ENCODE measurements at places on chromosomes 7 and 10. TPM values are rescaled to one million over a fixed set of nuclear protein-coding genes. Genes with fewer than 3 reads are reported as not detected.

Gene PGAM2
- total RNA-seq: 0.34 TPM

Gene TMEM139
- 0.29 TPM for total RNA-seq

- DNase-seq: no peak
- no peak overlapping the region for H3K4me3 ChIP-seq
- H3K27ac ChIP-seq: no peak overlapping the region
These were observed 145.1 kb downstream of the NRP1 start for GRCh38 chr10:33189363-33189762.

Gene NKX1-2
- not detected for total RNA-seq

GRCh38 chr7:69109879-69110278, 488.4 kb upstream of the AUTS2 start:
- no peak overlapping the region for H3K27ac ChIP-seq
- H3K4me1 ChIP-seq: no peaks in the 10 kb centered on the region
- H3K27me3 ChIP-seq: no peaks in the 10 kb centered on the region
- DNase-seq: no peak
- H3K4me3 ChIP-seq: no peak overlapping the region
- no peaks in the 10 kb centered on the region for H3K36me3 ChIP-seq

- no peak overlapping the region for H3K27ac ChIP-seq
- no peaks in the 10 kb centered on the region for H3K36me3 ChIP-seq
- H3K4me3 ChIP-seq: no peak overlapping the region
- DNase-seq: no peak
These were observed 74.0 kb downstream of the WNT2 start for GRCh38 chr7:117248829-117249228.

DNA sequence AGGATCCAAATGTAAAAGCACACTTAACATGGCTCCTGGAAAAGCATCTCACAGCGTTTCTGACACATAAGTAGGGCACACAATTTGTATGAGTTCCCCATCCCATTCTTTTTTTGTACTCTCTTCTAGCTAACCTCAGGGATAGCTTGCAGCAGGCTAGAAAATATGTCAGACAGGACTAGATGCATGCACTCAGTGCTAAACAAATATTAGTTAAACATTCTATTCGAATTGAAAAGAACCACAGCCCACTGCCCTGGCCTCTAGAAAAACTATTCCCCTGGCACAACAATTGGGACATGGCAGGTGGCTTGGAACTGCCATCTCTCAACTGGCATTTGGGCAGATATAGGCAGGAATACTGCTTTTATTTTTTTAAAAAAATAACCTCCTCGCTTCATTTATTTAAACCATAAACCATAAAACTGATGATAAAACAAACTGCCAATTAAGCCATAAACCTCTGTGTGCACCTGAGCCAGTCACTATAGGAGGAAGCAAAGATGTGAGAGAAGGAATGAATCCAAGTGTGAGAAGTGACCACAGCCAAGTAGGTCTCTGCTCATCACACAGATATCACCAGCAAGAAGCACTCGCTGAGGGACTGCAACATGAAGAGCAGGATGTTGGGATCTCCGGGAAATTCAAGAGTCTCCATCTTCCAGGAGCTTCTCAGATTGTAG, 394.1 kb downstream of the NEBL start:
- DNase-seq: no peak
- no peak overlapping the region for H3K4me3 ChIP-seq
- H3K27ac ChIP-seq: no peak overlapping the region

GRCh38 chr7:105743351-105744090, 132.9 kb downstream of the ATXN7L1 start:
- DNase-seq: no peak
- H3K4me1 ChIP-seq: peaks cover 5% of the 10 kb centered on the region
- H3K27ac ChIP-seq: no peak overlapping the region
- H3K27me3 ChIP-seq: peaks cover 2% of the 10 kb centered on the region
- H3K4me3 ChIP-seq: no peak overlapping the region
- no peaks in the 10 kb centered on the region for H3K36me3 ChIP-seq

- peak overlapping the region; percentile 69 for H3K4me3 ChIP-seq
- DNase-seq: no peak
- H3K36me3 ChIP-seq: peaks cover 10% of the 10 kb centered on the region
- H3K27ac ChIP-seq: peak overlapping the region; percentile 39
These were observed 27.0 kb downstream of the TASOR2 start for GRCh38 chr10:5711642-5712041.

DNA sequence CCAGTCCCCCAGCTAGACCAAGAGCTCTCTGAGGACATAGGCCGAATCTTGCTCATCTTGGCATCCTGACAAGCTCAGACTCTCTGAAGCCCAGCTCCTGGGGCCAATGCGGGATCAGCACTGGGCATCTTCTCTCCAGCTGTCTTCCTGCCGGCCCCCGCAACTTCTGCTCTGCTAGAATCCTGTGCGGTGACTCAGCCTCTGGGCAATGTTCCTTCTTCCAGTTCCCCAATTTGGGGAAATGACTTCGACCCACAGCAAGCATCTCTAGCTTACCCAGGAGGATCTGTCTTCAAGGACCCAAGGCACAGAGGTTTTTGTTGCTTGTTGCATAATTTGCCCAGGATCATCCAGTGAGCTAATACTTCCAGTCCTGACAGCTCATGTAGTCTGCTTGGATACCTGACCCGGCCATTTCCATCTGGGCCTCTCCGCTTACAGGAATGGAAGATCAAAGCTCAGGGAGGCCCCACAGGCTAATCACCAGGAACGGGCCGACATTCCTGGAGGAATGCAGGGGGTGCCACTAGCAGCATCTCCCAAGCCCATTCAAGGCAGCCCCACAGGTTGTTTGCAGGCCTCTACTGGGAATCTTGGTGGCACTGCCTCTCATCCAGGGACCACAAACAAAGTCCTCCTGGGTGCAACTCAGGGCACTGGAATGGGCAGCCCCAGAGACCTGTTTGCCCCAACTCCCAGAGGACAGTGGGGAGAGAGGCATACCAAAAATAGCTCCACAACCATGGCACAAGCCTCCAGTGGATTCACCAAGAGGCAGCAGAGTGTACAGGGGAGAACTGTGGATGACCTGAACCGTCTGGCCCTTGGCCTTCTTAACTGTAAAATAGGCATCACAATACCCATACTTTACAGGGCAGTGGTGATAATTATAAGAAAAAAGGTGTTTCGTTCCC, 151.9 kb downstream of the NEURL1 start:
- H3K36me3 ChIP-seq: no peaks in the 10 kb centered on the region
- H3K4me1 ChIP-seq: no peaks in the 10 kb centered on the region
- no peak for DNase-seq
- no peak overlapping the region for H3K27ac ChIP-seq

GRCh38 chr7:25864511-25864910, 287.5 kb upstream of the NFE2L3 start:
- no peak overlapping the region for H3K27ac ChIP-seq
- H3K4me3 ChIP-seq: no peak overlapping the region
- peaks cover 7% of the 10 kb centered on the region for H3K36me3 ChIP-seq
- peaks cover 77% of the 10 kb centered on the region for H3K27me3 ChIP-seq

DNA sequence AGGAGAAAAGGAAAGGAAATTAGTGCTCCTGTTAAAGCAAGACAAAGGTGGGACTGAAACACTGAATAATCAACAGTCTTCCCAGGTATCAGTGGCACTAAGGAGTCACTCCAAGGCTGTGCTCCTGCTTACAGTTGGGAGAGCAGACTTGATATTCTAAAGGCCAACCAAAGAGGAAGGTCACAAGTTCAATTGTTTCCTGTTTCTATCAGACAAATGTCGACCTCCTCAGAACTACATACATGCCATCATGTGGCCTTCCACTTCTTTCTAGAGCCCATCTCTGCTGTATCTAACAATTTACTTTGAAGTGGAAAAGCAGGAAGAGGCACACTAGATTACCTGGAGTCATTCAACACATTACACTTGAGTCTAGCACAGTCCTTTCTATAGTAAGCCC, 3.4 kb downstream of the ZNF239 start:
- no peak for DNase-seq
- H3K27ac ChIP-seq: no peak overlapping the region
- no peaks in the 10 kb centered on the region for H3K27me3 ChIP-seq
- H3K36me3 ChIP-seq: peaks cover 25% of the 10 kb centered on the region

Gene NODAL
- not detected for total RNA-seq

DNA sequence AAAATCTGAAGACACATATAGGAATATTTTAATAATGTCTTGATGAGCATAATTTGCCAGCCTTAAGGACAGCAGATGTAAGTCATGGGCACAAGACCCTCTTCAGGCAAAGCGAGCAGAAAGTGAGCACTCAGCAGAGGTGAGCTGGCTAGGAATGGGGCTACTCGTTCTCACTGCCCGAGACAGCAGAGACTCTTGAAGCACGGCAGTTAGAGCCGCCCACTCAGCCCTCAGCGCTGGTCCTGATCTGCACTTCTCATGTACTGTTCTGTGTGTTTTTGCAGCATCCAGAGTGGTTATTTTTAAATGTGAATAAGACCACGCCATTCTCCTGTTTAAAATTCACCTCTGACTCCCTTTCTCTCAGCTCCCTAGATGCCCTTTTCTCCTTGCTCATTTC, 65.3 kb downstream of the GFRA1 start:
- H3K4me1 ChIP-seq: no peaks in the 10 kb centered on the region
- no peak for DNase-seq
- no peaks in the 10 kb centered on the region for H3K27me3 ChIP-seq
- no peak overlapping the region for H3K4me3 ChIP-seq

Gene VWDE
- total RNA-seq: 3.2 TPM

DNA sequence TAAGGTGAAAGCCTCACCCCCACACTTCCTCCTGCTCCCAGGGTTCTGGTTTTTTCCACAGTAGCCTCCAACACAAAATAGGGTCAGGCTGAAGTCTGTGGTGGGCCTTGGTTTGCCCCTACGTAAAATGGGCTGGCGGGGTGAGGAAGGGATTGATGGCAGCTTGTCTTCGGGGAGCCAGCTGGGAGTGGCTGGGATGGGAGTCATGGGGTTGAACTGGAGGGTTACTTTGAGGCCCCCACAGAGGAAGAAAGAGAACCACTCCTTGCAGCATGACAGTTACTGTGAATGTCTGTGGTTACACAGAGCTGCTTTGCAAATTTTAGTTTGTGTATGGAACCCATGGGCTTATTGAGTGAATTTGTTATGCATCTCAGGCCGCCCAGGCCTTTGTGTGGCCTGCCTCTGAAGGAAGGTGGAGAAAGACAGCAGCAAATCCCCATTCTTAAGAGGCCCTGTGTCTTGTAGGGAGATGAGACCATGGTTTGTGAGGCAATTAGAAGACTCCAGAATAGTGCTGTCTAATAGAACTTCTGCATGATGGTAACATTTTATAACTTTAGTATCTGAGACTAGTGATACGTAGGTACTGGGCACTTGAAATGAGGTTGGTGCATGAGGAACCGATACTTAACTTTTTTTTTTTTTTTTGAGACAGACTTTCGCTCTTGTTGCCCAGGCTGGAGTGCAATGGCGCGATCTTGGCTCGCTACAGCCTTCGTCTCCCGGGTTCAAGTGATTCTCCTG, 8.1 kb downstream of the TRIM8 start:
- H3K27ac ChIP-seq: peak overlapping the region; percentile 92
- H3K27me3 ChIP-seq: no peaks in the 10 kb centered on the region
- peak overlapping the region; percentile 65 for H3K4me3 ChIP-seq
- DNase-seq: no peak
- peaks cover 75% of the 10 kb centered on the region for H3K4me1 ChIP-seq
- H3K36me3 ChIP-seq: peaks cover 51% of the 10 kb centered on the region

- peak; percentile 31 for DNase-seq
- H3K36me3 ChIP-seq: no peaks in the 10 kb centered on the region
- no peak overlapping the region for H3K4me3 ChIP-seq
- no peaks in the 10 kb centered on the region for H3K27me3 ChIP-seq
- H3K4me1 ChIP-seq: peaks cover 3% of the 10 kb centered on the region
These were observed 37.3 kb downstream of the CDH23 start for GRCh38 chr10:71433768-71434744.

GRCh38 chr7:136883046-136883445, 14.6 kb downstream of the CHRM2 start:
- no peak for DNase-seq
- H3K27ac ChIP-seq: no peak overlapping the region
- H3K36me3 ChIP-seq: no peaks in the 10 kb centered on the region
- no peaks in the 10 kb centered on the region for H3K4me1 ChIP-seq
- H3K4me3 ChIP-seq: no peak overlapping the region

Gene OPN4
- total RNA-seq: not detected

DNA sequence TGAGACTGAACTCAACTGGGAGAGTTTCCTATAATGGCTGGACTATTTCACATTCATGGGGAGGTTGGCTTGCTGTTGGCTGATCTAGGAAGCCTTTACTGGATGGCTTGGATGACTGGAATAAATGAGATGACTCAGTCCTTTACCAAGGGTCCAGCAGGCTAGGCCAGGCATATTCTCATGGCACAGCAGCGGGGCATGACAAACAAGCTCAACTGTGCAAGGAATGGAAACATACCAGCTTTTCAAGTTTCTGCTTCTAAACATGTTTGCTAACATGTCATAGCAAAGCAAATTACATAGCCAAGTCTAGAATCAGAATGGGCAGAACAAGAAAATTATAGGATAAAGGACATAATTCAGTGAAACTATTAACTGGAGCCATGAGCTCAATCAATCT, 46.8 kb upstream of the CRTAC1 start:
- H3K36me3 ChIP-seq: no peaks in the 10 kb centered on the region
- H3K27me3 ChIP-seq: peaks cover 8% of the 10 kb centered on the region
- H3K27ac ChIP-seq: no peak overlapping the region

DNA sequence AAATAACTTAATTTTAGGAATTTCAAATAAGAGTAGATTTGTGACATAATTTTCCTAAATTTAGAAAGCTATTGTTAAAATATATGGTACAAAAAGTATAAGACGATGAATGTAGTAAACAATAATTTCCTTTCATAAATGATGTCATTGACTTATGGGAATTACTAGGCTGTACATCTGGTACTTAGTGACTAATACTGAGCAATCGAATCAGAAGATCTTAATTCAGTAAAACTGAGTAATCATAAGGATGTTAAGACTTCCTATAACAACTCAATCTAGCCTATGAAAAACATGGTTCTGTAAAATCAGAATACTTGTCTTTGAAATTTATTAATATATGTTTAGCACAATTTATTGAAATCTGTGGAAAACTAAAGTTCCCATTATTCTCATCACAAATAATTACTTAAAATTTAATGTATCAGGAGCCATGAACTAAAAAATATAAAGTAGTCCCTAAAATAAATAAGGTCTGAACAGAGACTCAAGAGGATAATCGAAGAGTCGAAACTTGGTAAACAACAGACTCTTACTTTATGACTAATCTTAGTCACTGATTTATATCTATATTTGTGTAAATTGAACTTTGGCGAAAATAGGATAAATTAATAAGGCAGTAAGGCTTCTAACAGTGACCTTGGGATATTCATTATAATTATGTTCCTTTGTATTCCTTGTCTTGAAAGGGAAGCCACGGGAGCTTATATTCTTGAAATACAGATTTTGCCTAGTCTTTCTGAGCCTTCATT, 142.1 kb downstream of the HGF start:
- H3K4me1 ChIP-seq: no peaks in the 10 kb centered on the region
- H3K4me3 ChIP-seq: no peak overlapping the region
- no peaks in the 10 kb centered on the region for H3K27me3 ChIP-seq
- H3K36me3 ChIP-seq: no peaks in the 10 kb centered on the region
- DNase-seq: no peak
- H3K27ac ChIP-seq: no peak overlapping the region

DNA sequence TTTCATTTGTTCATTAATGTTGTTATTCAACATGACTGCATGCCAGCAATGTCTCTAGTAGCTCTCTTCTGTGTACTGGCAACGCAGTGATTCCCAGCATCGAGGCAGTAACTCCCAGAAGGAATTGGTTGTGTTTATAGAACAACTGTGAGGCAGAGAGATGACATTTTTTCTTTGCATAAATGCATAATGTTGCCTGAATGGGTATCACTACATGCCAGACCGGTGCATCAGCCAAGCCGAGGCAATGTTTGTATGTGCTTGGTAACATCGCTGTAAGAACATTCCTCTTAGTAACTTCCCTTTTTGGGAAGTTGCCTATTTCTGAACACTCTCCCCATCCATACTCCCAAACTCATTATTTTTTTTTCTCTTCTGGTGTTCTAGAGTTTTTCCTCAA, 182.9 kb downstream of the HTR7 start:
- no peaks in the 10 kb centered on the region for H3K4me1 ChIP-seq
- H3K36me3 ChIP-seq: no peaks in the 10 kb centered on the region
- H3K27ac ChIP-seq: no peak overlapping the region
- DNase-seq: no peak
- H3K27me3 ChIP-seq: peaks cover 2% of the 10 kb centered on the region
